H54 (cell line): ENCODE measurements at places on chromosomes 12 and 14.

GRCh38 chr12:69916544-69917235 is 91.7 kb downstream of the MYRFL start:
- no peak for DNase-seq

DNA sequence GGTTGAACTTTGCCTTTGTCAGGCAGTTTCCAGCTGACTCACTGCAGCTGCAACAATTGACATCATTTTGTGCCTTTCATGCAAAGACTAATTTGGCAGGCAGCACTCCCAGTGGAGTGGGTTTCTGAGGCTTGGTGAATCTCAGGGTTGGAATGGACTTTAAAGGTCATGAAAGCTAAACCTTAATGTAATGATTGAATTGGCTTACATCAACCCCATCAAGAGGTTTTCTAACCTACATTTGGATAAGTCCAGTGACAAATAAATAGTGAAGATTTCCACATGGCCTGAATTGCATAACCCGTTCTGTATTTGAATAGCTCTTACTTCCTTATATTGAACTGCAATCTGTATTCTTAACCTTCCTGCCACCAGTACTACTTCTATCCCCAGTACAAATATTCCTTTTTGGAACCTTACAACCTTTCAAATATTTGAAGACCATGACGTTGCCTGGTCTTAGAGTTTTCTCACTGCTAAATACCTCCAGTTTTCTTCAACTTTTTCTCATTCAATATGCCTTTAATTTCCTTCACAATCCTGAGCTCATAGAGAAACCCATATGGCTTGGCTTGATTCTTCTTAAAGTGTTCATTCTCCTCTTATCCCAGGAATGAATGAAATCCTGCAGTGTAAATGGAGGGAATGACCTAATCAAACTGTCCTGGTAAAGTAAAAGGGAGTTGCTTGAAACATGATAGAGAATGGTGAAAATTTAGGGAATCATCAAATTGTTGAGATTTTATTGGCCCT is 168.1 kb upstream of the NOVA1 start:
- no peak for DNase-seq

DNA sequence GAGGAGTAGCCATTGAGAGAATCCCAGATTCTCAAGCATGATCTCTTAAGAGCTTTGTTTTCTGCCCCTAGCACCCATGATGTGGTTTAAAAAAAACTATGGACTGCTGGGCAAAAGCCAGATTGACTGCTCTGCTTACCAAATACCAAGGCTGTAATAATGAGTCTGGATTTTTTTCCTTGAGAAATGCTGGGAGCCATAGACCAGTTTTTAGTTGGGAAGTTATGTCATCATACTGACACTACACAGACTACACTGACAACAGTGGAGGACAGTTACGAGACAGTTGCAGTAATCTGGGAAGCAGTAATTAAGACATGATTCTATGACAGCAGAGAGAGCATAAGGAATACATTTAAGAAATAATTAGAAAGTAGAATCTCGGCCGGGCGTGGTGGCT is 35.8 kb downstream of the SPATA7 start:
- DNase-seq = no peak

- no peak for DNase-seq
Observed at GRCh38 chr12:39613525-39613924, 6.1 kb downstream of the ABCD2 start.

- peak; percentile 2 for DNase-seq
Observed at GRCh38 chr14:47539031-47539461, 136.4 kb downstream of the MDGA2 start.

DNA sequence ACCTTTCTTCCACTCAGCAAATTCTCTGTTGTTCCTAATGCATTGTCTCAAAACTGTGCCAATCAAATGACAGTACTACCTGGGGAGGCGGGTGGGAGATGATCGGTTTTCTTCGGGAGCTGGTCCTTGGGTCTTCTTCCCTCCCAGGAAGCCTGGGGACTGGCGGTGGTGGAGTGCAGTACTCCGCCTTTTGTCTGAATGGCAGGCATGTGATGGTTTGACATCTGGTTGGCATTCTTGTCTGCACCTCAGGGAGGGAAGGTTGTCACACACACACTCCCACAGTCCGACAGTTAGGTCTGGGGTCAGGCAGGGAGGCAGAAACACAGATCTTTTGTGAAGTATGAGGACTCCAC is 114.8 kb downstream of the SNAPC1 start:
- no peak for DNase-seq

- DNase-seq = no peak
Observed at GRCh38 chr12:27614866-27615265, 81.4 kb upstream of the REP15 start.

GRCh38 chr12:39946361-39947280 is 159.3 kb downstream of the SLC2A13 start:
- no peak for DNase-seq

DNA sequence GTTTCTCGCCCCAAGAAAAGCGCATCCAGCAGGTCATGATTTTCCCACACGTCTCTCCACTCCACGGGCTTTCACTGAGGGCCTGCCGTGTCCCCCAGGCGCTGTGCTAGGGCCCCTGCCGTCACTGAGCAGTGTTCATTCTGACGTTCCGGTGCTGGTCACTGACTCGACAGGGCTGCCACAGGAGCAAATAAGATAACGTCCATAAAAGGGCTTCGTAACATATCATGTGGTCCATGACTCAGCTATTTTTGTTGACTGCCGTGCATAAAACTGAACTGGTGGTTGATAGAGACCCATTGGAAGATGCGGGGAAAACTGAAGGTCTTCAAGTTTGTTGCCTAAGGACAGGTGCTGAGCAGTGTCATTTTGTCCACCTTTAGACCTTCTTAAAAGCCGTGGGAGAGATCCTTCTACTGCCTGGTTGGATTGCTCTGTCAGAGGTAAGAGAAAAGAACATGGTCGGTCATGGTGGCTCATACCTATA is 46.3 kb downstream of the ADGRD1 start:
- DNase-seq = no peak

- no peak for DNase-seq
Observed at GRCh38 chr12:69901221-69901905, 76.3 kb downstream of the MYRFL start.

DNA sequence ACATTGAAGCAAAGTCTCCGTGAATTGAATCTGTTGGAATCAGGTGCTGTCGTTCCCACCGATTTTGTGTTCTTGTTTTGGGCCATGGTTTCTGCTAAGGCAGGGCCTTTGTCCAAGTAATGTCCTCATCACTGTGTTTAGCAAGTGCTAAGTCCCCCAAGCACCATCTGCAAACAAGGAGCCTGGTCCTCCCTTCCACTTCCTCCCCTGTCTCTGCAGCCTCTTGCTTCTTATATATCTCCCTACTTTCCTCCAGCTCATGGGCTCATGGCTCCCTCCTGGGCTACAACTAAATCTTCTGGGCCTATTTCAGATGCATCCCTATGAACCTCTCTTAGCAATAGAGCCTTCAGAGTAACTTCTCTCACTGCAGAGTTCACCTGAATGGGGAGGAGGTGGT is 25.8 kb upstream of the CMKLR1 start:
- DNase-seq = no peak

DNA sequence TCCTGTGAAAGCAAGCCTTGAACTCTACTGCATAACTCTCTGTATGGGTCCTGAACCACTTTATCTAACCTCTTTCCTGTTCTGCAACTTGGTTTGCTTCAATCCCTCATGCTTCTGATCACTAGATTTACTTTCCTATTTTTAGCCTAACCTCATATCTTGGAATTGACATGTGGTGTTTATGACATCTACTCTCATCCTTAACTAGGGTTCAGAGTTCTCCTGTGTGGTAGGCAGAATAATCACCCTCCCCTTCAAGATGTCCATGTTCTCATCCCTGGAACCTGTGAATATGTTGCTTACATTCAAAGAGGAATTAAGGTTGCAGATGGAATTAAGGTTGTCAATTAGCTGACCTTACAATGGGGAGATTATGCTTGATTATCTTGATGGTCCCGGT is 67.4 kb upstream of the STXBP6 start:
- no peak for DNase-seq

GRCh38 chr12:24608637-24609285 is 340.1 kb downstream of the BCAT1 start:
- no peak for DNase-seq

- DNase-seq = no peak
Observed at GRCh38 chr14:68359837-68360552, 432.9 kb downstream of the ZFP36L1 start.

DNA sequence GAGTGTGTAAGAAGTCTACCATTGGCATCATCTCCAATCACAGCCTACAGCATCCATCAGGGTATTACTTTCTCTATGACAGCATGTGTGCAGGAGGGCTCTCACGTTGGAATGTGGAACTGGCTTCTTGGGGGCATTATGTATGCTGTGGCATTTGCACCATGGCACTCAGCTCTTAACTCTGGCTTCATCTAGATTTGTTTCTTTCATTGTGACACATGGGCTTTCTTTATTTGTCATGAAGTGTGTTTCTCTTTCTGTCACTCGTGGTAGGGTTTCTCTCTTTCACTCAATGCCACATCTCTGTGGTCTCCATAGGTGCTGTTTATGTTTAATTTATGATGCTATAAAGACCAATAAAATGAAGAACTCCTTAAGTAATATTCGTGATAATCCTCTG is 191.2 kb upstream of the GARIN2 start:
- DNase-seq = no peak

GRCh38 chr12:5872745-5873144 is 72.3 kb downstream of the ANO2 start:
- peak; percentile 25 for DNase-seq

DNA sequence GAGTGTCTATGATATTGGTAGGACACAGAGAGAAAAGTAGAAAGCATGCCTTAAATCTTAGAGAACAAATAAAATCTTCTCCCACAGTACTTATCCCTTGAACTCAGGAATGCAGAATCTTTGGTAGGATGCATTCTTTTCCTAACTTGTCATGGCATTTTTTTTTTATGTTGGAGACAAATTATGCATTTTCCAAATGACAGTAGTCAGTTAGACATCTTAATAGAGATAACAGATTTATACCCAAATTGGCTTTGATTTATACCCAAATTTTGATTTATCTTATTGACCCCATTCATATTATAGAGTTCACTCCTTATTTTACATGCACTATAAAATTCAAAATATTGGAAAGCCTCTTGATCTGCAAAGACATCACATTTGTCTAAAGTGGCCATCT is 132.9 kb downstream of the CNTN1 start:
- DNase-seq = no peak

DNA sequence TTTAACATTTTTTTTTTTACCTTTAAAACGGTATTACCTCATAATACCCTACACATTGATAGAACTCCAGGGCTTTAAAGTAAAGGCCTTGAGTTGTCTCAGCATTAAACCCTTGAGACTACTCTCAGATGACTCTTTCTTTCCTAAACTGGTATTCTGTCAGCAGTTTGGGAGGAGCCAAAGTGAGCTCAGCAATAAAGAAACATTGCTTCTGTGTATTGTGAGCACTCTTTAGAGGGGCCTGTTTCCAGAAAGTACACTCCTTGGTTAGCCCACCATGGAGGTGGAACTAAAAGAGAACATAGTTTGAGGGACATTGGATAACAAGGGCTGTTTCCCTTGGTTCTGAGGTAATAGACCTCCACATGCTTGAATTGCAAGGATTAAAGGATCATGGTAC is 20.4 kb downstream of the MAP3K12 start:
- DNase-seq = no peak

GRCh38 chr14:27243365-27243764 is 645.5 kb upstream of the NOVA1 start:
- DNase-seq = no peak

- no peak for DNase-seq
Observed at GRCh38 chr14:94269156-94269555, 23.9 kb downstream of the SERPINA10 start.

DNA sequence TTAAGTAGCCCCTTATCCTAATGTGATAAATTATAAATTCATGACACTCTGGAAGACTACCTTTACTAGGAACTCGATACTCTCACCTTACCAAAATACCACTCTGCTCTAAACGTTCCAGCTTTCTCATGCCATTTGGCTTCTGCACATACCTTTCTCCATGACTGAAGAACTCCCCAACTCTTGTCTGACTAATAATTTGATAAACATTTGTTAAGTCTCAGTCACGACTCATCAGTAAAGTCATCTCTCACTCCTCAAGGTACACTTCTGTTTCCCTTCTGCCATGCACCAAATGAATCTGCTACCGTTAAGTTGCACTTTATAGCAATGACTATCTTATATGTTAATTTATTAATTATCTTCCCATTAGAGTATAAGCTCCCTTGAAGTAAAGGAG is 498.3 kb upstream of the NOVA1 start:
- no peak for DNase-seq

GRCh38 chr14:31944256-31945073 is 132.6 kb upstream of the ARHGAP5 start:
- DNase-seq = no peak

DNA sequence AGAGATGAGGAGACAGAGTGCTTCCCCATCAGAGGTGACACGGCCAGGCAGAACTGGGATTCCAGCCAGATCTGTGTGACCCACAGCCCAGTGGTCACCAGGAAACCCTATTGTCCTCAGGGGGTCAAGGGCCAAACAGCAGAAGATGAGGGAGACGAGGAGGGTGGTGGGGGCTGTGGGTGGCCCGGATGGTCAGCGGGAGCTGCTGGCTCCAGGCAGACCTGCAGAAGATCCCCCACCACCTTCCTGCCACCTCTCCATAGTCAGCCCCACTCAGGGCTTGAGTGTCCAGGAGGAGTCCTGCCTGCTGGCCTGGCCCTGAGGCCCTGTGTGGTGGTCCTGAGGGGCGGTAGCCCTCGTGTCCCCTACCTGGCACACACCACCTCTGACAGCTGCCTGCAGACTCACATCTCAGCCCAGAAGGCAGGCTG is 136.8 kb downstream of the CALM1 start:
- no peak for DNase-seq
